ENCODE measurements at places on chromosomes 4 and X.

GRCh38 chr4:10182446-10183424 is 66.1 kb upstream of the WDR1 start:
- DNase-seq: no peak

- DNase-seq: no peak
Observed at GRCh38 chr4:179618966-179619365, 2176.7 kb upstream of the AGA start.

DNA sequence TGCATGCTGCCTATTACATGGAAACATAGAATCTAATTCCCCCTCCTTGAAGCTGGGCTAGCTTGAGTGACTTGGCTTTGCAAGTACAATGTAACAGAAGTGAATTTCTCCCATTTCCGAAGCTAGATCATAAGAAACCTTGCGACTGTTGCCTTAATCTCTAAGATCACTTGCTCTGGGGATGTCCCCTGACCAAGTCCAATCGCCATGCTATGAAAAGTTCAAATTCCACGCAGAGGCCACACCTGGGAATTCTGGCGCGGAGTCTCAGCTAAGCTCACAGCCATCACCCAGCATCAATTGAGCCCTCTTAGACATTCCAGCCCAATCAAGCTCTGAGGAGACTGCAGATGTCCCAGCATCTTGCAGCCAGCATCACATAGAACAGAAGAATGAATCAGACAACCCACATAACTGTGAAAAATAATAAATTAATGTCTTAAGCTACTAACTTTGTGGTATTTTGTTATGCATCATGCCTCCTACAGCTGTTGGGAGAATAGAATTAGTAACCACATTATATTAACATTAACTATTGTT is 27.0 kb downstream of the GPM6A start:
- no peak for DNase-seq

- no peak for DNase-seq
Observed at GRCh38 chrX:134692233-134692632, 34.0 kb upstream of the PLAC1 start.

GRCh38 chr4:122531514-122531913 is 75.0 kb upstream of the IL2 start:
- no peak for DNase-seq

DNA sequence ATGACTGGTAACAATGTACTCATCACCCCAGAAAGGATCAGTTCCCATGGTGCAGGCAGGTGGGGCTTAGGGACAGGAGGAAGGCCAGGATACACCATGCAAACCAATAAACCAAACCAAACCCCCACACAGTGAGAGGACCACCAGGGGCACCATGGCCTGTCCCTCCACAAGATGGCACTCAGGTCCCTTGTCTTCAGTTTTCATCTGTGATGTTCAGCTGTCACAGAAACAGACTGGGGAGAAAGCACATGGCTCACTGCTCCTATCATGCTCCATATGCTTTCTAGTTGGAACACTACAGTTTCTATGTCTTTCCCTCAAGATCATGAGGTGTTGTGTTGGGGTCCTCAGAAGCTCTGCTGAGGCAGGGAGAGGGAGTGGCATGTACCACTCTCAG is 10.1 kb downstream of the HS3ST1 start:
- no peak for DNase-seq

DNA sequence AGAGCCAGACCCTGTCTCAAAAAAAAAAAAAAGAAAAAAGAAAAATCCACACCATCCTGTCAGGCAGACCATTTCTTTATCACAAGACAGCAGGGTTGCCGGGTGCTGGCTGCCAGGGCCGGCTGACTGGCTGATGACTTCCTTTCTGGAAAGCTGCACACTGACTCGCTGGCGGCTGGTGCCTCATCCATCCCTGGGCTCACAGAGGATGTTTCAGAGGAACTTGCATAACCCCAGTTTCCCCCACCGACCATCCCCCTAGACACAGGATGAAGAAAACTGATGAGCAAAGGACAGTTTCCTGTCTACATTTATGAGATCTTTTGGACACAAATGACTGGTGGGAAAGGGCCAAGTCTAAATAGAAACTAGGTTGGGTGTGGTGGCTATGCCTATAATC is 14.1 kb downstream of the HPSE start:
- DNase-seq: no peak

GRCh38 chr4:88212253-88212561 is 53.8 kb upstream of the ABCG2 start:
- no peak for DNase-seq
